ENCODE measurements at places on chromosomes 7 and 10.

DNA sequence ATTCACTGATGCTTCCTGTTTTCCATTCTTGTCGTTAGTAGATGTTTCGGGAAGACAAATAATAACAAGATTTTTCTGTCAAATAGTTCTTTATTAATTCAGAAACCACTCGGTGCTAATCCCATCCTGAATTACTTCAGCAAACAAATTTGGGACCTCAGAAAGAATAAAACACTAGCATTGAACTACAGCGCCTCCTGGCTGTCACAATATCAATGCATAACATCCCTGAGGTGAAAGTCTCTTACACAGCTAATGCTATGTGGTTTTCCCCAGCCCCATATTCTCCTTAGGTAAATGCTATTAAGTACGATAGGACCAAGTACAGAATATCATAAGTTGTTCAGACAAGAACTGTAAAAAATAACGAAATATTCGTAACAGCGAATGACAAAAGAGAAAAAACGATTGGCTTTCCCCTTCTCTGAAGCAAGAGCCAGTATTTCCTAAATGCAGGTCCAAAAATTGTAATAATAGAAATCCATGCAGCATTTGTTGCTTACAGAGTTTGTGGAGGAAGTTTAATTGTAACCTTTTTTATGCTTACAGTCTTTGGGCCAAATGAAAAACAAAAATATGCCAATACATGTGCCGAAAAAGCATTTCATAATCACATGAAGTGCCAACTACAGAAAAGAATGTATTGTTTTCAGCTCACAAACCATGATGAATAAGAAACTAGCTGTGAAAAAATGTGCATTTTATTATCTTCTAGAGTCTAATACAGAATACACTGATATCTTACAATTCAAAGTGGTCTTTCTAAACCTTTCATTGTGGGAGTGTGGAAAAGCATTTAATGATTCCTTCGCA, 47.3 kb downstream of the MYPN start:
- peak; percentile 57 for DNase-seq

DNA sequence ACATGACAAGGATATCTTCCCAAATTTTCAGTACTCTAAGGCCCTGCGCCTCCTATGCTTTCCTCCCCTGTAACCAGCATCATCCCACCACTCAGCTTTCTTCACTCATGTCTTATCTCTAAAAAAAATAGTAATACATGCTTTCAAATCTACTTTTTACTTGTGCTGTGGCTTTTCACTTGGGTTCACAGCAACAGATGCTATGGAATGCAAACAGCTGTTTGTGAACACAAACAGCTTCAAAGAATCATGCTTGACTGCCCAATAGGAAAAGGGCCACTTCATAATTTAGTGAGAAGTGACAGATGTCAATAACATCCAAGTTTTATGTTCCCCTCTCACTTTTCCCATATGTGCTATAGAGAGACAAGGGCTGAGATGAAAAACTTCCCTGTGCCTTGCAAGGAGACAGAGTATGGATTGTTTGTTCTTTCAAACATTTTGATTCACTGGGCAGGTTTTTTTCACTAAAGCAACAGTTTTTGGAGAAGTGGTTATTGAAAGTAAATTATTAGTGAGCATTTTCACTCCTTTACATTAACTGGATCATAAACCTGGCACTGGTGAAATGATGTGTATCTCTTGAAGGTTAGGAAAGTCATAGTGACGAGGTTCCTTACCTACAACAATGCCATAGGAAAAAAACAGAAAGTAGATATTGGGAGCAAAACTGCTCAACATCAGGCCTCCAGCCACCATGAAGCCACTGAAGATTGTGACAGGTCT, 37.3 kb downstream of the SLC16A9 start:
- no peak for DNase-seq

GRCh38 chr10:72015841-72016240, 51.6 kb downstream of the CHST3 start:
- DNase-seq, result no peak

GRCh38 chr7:113202284-113202683, 83.9 kb upstream of the SMIM30 start:
- no peak for DNase-seq

DNA sequence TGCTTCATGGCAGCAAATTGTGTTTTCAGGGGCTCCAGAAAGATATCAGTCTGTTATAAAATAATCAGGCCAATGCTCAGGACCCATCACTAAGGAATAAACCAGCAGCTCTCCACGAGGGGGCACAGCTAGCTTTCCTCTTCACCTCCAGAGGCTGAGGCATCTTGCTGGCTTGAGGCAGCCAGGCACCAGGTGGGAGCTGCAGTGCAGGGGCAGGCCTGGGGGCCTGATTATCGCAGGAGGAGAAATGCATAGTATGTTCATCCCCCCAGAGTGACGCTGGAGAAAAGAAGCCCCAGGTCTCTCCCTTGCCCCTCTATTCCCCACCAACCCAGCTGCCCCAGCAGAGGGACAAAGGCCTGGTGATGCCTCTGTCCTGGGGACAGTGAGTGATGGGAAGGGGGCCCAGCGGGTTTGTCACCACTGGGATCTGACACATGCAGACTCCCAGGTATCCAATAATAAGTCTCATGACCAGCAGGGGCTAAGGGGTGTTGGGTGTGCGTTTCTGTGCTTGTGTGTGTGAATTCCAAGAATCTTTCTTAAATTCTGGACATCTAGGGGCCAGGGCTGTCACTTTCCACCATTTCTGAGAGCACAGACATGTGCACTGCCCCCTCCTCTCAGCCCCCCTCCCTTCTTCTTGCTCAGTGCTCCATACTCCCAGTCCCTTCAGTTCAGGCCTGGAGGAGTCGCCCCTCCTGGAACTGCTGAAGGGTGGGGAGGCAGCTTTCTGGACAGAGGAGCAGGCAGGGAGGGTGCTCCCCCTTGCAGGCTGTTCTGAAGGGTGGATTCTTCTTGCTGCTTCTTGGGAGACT, 128.1 kb upstream of the FAM20C start:
- DNase-seq, result peak; percentile 64

DNA sequence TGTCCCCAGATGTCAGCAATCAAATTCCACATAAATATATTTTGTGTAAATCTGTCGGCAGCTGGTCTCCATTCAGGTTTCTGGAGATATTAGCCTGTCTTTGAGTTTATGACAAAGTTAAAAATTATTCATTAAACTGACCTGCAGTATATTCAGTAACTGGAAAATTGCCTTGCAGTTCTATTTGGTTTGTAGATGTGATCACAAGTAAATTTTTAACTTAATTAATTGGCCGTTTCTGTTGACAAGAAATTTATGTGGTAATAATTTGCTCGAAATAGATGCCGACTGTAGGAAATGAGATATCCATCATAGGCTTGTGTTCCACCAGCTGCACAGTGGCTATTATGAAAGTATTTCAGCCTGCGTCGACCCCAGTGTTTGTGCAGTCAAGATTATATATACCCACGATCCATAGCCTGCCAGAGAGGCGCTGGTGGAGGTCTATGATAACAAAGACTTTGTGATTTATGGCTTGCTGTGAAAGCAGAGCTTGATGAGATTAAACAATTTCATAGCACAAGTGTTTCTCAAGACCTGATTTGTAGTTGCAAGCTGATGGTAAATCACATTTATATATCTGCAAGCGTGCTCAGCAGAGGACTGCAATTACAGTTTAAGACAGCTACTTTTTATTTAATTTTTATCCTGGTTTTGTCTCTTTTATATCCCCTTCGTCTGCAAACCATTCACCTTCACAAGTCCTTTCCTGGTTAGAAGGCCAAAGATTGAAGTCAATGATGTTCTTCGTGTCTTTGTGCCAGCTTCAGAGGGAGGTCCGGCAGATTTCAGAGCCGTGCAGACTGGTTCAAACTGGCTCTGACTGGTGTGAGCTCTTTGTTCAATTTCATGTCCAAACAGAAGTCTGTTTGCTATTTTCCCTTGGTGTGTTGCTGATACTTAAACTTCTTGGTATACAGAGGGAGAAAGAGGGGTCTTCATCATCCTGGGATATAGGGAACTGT, 850.9 kb downstream of the LRMDA start:
- DNase-seq, result no peak

DNA sequence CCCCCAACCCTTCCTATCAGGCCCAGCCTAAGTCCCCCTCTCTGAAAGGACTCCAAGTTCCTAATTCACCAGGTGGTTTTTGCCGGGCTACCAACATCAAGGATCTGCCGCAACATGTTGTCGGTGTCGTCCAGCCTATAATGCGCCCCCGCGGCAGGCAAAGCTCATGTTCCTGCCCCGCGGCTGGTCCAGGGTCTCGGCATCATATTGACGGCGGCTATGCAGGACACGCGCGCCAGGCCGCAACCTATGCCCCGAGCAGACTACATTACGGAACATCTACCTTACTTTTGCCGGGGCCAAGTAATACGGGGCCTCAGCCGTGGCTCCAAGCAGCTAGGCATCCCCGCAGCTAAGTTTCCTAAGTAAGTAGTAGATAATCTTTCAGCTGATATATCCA, 24.6 kb upstream of the FAM221A start:
- DNase-seq, result no peak

GRCh38 chr10:108673741-108674140, 1249.6 kb downstream of the XPNPEP1 start:
- DNase-seq, result no peak

GRCh38 chr10:116158036-116158435, 115.0 kb downstream of the GFRA1 start:
- no peak for DNase-seq

- DNase-seq, result no peak
These were observed 276.1 kb downstream of the DNAJB6 start for GRCh38 chr7:157612664-157613561.

- no peak for DNase-seq
These were observed 478.6 kb downstream of the PLXNA4 start for GRCh38 chr7:132097550-132098134.

DNA sequence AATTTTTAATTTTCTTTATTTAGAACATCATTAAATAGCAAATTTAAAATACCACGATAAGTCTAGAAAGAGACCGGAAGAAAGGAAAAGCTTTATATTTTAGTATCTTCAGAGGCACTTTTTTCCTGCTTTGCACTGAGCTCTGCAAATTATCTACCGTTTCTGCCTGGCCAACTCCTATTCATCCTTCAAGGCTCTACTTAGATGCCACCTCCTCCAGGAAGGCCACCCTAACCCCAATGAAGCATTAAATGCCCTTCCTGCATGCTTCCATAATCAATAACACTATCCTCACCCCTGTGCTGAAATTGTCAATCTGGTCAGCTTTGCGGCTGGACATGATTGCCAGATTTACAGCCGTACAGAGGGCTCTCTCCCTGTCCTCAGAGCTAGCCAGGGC, 141.8 kb upstream of the CHST15 start:
- DNase-seq, result no peak

DNA sequence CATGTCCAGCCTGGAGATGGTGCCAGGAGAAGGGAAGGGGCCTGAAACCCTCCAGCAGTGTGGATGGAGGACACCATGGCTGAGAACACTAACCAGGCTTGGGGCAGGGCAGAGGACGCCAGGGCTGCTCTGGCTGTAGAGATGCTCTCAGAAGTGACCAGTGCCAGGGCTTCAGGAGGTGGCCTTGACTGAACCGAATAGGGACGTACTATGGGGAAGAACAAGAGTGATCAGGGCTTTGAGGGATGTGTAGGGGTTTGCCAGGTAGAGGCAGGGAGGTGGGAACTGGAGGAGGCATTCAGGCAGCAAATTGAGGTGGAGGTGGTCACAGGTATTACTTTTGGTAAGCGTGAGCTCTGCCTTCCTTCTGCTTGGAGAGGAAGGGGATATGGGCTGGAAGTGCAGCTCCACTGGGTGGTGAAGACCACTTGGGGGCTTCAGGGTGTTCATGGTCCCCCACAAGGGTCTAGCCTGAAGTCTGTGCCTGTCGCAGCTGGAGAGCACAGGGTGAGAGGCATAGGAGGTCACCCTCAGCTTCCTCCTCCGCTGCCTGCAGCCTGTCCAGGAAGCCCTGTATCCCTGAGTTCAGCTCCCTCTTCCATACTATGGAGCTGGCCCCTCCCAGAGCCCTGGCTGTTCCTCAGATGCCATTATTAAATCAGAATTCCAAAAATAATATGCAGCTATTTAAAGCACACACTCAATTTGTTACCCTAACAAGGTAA, 27.8 kb downstream of the ADCY1 start:
- peak; percentile 33 for DNase-seq

DNA sequence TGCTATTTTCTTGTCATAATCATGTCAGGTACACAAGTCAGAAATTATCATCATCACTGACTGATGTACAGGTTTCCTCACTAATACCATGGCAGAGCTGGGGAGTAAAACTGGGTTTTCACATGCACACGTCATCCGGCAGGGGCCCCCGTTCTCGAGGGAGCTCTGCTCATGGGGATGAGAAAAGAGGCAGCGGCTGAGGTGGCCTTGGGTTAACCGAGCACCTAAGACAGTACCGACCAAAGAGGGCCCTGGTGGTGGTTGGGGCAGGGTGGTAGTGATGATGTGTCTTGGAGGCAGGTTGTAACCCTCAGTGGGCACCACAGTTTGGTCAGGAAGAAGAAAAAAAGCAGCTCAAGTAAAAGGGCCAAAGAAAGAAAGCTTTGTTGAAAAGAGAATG, 12.1 kb upstream of the TRPV6 start:
- no peak for DNase-seq

GRCh38 chr10:124668517-124669051, 75.6 kb downstream of the FAM53B start:
- DNase-seq, result no peak

DNA sequence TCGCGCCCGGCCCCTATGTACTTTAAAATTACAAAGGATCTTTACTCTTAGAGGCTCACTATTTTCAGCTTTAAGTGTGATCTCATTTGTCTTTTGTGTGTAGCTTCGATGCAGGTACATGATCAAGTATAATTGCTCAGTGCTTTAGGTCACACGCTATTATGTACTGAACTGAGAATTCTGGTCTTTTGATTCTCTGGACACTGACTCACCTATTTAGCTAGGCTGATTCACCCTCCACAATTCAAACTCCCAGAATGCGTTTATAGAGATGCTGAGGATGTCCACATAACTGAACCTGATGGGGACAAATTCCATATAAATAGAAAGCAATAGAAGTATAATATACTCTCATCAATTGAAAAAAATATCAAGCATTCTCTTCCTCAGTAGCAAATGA, 57.8 kb downstream of the PRKCQ start:
- DNase-seq, result no peak

- DNase-seq, result peak; percentile 80
These were observed at the start of gene SLC29A3 for GRCh38 chr10:71319042-71319799. Gene SLC29A3, plus strand, starts transcription at chr10:71319259. Its CDS starts 51 bp downstream, at chr10:71319310.

DNA sequence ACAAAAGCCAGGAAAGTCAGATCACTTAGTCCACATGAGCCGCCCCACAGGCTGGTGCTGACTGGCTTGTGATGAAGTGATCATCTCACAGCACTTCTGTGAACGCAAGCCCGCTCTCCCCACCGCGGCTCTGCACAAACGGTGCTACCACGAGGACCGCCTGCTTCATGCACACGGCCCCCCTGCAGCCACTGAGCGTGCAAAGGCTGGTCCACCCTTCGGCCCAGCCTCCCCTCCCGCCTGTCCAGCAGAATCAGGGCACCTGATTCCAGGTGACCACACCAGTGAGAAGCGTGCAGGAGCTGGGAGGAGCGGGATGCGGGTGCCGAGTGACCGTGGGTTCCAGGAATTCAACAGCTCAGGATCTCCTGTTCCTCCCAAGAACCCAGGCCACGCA, 32.2 kb downstream of the MAD1L1 start:
- no peak for DNase-seq

Measured in putamen (tissue), 1 donor.